Glutamatergic neuron (in vitro differentiated cells): ENCODE measurements at places on chromosomes 13 and 19. TPM values are rescaled to one million over a fixed set of nuclear protein-coding genes. Genes with fewer than 3 reads are reported as not detected.

DNA sequence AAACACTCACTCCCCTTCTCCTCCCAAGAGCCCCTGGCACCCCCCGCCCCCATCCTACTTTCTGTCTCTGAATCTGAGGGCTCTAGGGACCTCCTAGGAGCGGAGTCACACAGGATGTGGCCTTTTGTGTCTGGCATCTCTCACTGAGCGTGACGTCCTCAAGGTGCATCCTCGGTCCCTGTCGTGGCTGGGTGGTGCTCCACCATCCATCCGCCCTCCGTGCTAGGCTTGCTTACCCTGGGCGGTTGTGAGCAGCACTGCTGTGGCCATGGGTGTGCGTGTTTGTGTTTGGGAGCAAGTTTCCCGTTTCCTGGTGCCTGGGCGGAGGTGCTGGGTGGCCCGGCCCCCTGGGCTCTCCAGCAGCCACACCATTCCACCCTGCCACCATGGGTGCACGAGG is 12.2 kb downstream of the PLEKHJ1 start:
- no peak overlapping the region for H3K4me3 ChIP-seq
- no peaks in the 10 kb centered on the region for H3K36me3 ChIP-seq
- H3K4me1 ChIP-seq, result no peaks in the 10 kb centered on the region
- DNase-seq, result no peak
- H3K27ac ChIP-seq, result peak overlapping the region; percentile 43

GRCh38 chr13:101398920-101399319 is 17.4 kb downstream of the NALCN start:
- H3K4me3 ChIP-seq, result no peak overlapping the region
- H3K36me3 ChIP-seq, result no peaks in the 10 kb centered on the region
- H3K27me3 ChIP-seq, result no peaks in the 10 kb centered on the region
- peaks cover 6% of the 10 kb centered on the region for H3K4me1 ChIP-seq
- no peak for DNase-seq
- no peak overlapping the region for H3K27ac ChIP-seq

SIGLEC10 gene
- total RNA-seq, result not detected

- no peak for DNase-seq
- no peaks in the 10 kb centered on the region for H3K36me3 ChIP-seq
- no peak overlapping the region for H3K4me3 ChIP-seq
- H3K27me3 ChIP-seq, result peaks cover 7% of the 10 kb centered on the region
- H3K27ac ChIP-seq, result peak overlapping the region; percentile 46
Observed at GRCh38 chr13:113938716-113939115, 35.2 kb downstream of the C13orf46 start.
